Testis (tissue), 5 donors: ENCODE measurements at places on chromosomes 2 and 18. TPM values are rescaled to one million over a fixed set of nuclear protein-coding genes. Genes with fewer than 3 reads are reported as not detected.

Gene LOXHD1
- 59.4 TPM for polyA plus RNA-seq

Gene CHN1
- polyA plus RNA-seq = 42.6 TPM

Gene TNS1
- 75.9 TPM for polyA plus RNA-seq

Gene MOGAT1
- not detected for polyA plus RNA-seq

Gene NPAS2
- polyA plus RNA-seq = 20.4 TPM

Gene OR6B3
- polyA plus RNA-seq = 0.80 TPM

Gene NCK2
- polyA plus RNA-seq = 67.7 TPM

Gene RGPD4
- polyA plus RNA-seq = 2.7 TPM

Gene EVX2
- 2.3 TPM for polyA plus RNA-seq

Gene SPATA3
- 211 TPM for polyA plus RNA-seq
